Right renal cortex interstitium (tissue), 3 donors: ENCODE measurements at places on chromosomes 5 and 9. TPM values are rescaled to one million over a fixed set of nuclear protein-coding genes. Genes with fewer than 3 reads are reported as not detected.

DNA sequence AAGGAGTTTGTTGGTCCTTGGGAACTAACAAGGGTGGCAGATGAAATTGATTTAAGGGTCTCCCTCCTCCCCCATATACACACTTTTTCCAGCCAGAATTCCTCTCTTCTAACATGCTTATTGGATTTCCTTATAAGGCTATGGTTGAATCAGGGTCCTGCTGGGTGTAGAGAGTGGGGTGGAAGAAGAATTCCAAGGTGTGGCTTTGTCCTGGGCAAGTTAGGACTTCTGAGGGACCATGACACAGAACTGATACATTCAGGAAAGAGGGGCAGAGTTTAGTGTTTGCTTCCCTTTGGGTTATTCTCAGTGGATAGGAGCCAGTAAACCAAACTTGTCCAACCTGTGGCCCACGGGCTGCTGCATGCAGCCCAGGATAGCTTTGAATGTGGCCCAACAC, 116.5 kb downstream of the SNX18 start:
- no peak for DNase-seq

The PALM2AKAP2 gene
- polyA plus RNA-seq = 9.9 TPM

- no peak for DNase-seq
These were observed 108.4 kb upstream of the NREP start for GRCh38 chr5:111865356-111865755.

The PRRT1B gene
- polyA plus RNA-seq = 1.0 TPM

GRCh38 chr5:108747774-108748400, at the start of gene FER:
Gene FER, plus strand, starts transcription at chr5:108747897. Its CDS starts 50,286 bp downstream, at chr5:108798183.
- DNase-seq = no peak

DNA sequence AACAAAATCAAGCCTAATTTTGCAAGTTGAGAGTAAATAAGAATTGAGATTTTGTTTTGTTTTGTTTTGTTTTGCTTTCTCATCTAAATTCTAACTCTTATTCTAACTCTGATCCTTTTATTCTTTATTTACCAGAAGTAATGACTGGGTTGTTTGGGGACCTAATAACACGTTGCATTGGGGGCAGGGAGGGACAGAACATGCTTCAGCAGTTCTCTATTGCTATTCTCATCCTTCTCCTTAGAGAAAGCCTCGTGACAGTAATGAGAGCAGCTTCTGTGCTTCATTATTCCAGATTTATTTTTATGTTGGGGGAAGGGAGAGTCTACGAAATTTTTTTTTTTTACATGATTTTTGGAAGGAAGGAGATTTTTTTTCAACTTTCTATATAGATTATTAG, 21.1 kb downstream of the CPEB4 start:
- no peak for DNase-seq

GRCh38 chr9:7970681-7971330, 171.2 kb upstream of the DMAC1 start:
- DNase-seq = no peak

- no peak for DNase-seq
These were observed 65.5 kb upstream of the BARHL1 start for GRCh38 chr9:132516911-132517310.

DNA sequence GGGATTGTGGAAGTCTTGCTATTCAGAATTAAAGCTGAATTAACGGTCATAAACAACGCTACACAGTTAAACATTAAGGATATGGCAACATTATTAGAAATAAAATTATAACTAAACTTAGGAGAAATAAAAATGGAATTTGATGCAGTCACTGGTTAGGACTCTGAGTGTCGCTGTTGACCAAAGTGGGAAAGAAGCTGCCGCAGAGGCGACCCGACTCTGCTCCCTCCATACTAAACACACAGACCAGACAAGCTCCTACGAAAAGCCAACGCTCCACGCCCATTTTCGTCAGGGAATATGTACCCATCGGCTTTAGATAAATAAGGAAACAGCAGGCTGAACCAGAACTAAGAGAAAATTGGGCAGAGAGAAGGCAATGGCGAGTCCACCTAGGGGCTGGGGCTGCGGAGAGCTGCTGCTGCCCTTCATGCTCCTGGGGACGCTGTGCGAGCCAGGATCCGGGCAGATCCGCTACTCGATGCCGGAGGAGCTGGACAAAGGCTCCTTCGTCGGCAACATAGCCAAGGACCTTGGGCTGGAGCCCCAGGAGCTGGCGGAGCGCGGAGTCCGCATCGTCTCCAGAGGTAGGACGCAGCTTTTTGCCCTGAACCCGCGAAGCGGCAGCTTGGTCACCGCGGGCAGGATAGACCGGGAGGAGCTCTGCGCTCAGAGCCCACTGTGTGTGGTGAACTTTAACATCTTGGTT, at the start of gene PCDHGA5:
PCDHGA5 (plus strand) TSS at position 211 of the 709 bp plus-strand sequence; CDS start at position 380, 169 bp downstream.
- no peak for DNase-seq

The SLC28A3 gene
- polyA plus RNA-seq = 0.03 TPM

GRCh38 chr9:135909371-135909770, 2.0 kb upstream of the CAMSAP1 start:
- no peak for DNase-seq

DNA sequence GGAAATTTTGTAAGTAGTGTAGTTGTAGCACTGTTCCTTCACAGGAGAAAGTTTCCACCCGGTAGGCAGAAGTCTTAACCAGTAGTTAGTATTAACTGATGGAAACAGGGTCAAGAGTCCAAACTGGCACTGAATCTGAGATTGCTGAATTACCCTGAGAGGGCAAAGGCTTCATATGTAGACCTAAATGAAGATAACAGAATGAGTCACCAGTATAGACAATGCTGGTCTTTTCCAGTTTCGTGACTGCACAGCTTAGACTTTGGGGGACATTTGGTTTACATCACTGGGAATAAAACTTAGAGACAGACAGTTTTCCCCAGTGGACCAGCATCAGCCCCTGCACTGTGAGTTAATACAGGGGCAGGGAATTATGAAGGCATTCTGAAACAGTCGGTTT, 60.5 kb downstream of the PCSK5 start:
- DNase-seq = no peak

DNA sequence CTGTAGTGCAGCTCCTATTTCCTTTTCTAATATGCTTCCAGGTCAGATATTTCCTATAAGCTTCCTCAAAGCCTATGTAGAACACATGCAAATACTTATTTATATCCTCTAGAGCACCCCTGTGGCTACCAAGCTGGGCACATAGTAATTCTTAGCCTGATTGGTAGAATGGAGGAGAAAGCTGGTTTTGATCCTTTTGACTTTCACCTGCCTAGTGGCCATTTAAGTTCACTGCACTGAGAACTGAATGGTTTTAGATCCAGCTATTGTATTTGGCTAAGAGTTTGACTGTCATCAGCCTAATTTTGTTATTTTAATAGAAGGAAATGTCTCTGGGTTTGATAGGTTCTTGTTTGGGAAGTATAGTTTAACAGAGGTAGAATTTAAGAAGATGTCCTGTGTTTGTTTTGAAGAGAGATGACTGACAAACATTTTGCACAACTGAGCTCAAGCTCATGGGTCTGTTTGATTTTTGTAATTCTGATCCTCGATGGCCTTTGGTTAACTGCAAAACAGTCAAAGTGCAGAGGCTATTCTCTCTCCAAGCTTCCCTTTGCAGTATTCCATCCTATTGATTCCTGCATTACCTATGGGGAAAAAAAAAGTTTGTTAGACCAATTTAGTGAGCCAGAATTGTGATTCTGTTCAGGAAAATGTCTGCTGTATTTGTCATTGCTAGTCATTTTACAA, 85.4 kb downstream of the KCNN2 start:
- no peak for DNase-seq

GRCh38 chr5:96758621-96759020, 49.1 kb downstream of the ERAP1 start:
- DNase-seq = no peak

GRCh38 chr5:151691706-151692105, 5.0 kb upstream of the SPARC start:
- DNase-seq = no peak

DNA sequence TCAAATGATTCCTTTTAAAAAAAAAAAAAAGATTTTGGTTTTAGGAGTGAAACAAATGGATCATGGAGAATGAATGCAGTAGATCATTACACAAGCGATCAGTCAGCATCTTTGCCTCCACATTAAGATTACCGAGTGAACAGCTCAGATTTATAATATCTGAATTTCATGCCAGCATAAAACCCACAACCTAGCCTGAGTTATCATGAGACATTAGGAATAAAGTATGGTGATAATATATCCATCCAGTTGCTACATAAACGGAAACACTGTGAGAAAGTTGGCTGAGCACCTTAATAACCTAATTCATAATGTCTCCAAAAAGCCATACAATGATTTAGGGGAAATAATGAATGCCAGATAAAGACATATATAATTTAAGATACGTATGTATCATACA, 553.1 kb upstream of the TUSC1 start:
- no peak for DNase-seq

DNA sequence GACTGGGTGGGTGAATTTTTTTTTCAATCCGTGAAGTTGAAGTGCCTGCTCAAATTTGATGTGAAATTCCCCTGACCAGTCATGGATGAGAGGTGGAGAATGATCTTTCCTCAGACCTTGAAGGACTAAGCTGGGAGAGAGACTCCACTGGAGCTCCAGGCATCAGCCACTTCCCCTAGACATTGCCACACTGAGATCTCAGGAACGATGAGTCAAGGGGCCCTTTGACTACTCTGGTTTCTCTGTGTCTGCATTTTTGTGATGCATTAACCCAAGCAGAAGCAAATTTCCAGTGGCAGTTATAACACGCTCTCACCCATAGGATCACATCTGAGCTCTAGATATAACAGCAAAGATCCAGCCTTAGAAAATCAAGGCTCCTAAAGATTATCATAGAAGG, 171.2 kb upstream of the KIF2A start:
- no peak for DNase-seq

DNA sequence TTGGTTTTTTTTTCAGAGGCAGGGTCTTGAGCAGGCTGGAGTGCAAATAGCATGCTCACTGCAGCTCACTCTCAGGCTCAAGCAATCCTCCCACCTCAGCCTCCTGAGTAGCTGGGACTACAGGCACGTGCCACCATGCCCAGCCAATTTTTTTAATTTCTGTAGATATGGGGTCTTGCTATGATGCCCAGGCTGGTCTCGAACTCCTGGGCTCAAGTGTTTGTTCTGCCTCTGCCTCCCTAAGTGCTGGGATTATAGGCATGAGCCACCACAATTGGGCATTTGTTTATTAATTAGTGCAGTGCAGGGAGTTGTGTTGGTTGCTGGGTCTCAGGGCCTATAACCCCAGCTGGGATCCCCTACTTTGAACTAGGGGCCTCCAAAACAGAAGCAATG, 47.0 kb downstream of the CXXC5 start:
- DNase-seq = no peak

The TMC1 gene
- 0.94 TPM for polyA plus RNA-seq

- no peak for DNase-seq
These were observed 31.6 kb downstream of the ACSL6 start for GRCh38 chr5:131979816-131980215.

The ADGRD2 gene
- polyA plus RNA-seq = not detected

GRCh38 chr9:105901514-105902109, 207.3 kb downstream of the TMEM38B start:
- DNase-seq = peak; percentile 39

The TAF11L10 gene
- polyA plus RNA-seq = not detected

The DMRT3 gene
- polyA plus RNA-seq = 1.6 TPM

DNA sequence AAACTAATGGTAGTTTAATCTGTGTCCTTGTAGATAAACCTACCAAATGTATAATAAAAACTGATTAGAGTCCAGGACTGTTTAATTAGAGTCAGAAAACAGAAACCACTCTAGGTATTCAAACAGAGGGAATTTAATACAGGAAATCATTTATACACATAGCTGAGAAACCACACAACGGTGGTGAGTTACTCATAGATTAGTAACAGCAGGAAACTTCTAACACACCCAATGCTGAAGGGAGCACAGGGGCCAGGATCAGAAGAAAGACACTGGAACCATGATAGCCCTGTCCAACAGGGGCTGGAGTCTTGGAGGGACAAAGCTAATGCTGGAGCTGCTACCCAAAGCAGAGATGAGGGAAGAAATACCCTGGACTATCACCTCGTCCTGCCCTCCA, 321.0 kb downstream of the ACTL7B start:
- DNase-seq = no peak

- DNase-seq = no peak
These were observed 2.9 kb downstream of the MYOZ3 start for GRCh38 chr5:150663936-150664335.
